SW480 (cell line): ENCODE measurements at places on chromosomes 3 and 15.
A peak's percentile ranks its signal among the peaks of the same experiment; 100 is the strongest.

- no peak for DNase-seq
Observed at GRCh38 chr3:182794455-182795388, 1.4 kb downstream of the ATP11B start.

- no peak for DNase-seq
Observed at GRCh38 chr3:57221883-57222282, 5.6 kb upstream of the APPL1 start.

- DNase-seq: peak; percentile 70
Observed at GRCh38 chr3:141308588-141309218, 59.6 kb upstream of the ZBTB38 start.

- DNase-seq: no peak
Observed at GRCh38 chr3:194422188-194422587, 23.1 kb upstream of the GP5 start.

DNA sequence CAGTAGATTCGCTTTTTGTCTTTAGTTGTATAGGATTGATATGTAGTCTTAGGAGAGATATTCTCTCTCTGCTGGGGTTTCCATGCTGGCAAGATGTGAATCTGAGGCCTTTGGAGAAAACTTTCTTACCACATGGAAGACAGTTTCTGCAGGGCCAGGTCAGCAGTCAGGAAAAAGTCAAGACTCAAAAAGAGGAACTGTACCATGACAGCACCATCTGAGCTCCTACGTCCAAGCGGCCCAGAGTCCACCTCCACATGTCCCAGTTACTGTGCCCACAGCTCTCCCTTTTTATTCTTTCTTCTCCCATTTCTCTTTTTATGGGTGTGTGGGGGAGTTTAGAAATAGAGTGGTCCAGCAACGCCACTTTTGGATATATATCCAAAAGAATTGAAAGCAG is 172.0 kb downstream of the MTHFS start:
- DNase-seq: no peak

- peak; percentile 58 for DNase-seq
Observed at GRCh38 chr15:51726302-51727073, 11.0 kb downstream of the LYSMD2 start.

DNA sequence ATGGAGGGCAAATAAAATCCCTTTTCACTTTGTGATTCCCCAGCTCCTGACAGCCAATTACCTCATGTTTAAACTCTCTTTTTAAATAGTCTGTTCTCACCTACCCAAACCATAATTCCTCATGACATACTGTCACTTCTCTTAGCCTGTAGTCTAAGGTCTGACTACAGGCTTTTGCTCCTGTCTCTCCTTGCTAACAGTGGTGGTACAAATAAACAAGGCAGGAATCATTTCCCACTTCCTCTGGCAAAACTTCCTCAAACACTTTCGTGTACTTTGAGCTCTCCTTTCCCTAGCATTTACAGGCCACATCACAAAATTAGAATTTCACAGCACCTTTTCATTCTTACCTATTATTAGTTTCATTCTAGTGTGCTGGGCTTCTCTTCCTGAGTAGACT is 51.8 kb downstream of the ATP8B4 start:
- no peak for DNase-seq
